Activated CD8-positive, alpha-beta T cell treated with anti-CD3 and anti-CD28 coated beads, Interleukin-2, amount 10 ng/mL, durations not matched to agents 7 days and 5 days (primary cell): ENCODE measurements at places on chromosomes 11 and 22.
A peak's percentile ranks its signal among the peaks of the same experiment; 100 is the strongest.

DNA sequence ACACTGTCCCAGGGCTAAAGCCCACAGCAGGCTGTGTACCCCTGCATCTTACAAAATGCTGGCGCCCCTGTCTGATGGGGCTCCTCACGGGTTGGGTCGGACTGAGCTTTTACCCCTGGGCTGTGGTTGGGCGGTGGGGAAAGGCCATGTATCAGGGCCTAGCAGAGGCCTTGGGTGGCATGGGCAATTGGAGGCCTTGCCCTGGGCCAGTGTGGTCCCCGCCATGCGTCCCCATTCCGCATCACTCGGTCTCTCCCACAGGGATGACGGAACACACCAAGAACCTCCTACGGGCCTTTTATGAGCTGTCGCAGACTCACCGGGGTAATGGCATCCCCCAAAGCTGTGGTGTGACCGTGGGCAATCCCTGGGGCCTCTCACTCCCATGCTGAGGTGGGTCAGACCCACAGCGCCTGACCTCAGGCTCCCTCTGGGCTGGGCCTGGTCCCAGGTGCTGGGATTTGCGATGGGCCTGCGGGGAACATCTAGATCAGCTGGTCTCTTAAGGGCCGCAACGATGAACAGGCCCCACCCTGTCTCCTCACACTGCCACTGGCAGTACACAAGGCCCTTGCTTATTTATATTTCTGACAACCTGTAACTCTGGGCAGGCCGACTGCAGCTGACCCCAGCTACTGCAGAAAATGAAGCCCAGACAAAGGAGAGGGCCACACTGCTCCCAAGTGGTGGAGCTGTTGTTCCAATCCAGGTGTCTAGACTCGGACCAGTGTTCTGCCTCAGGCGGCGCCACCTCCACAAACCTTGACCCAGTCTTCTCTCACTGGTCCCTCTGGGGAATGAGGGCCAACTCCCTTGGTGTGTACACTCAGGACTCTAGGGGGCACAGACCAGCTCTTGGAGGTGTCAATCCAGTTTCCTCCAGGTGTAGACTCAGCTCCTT, 12.3 kb downstream of the SLC16A8 start:
- no peak overlapping the region for H3K4me3 ChIP-seq
- no peaks in the 10 kb centered on the region for H3K4me1 ChIP-seq
- peaks cover 2% of the 10 kb centered on the region for H3K36me3 ChIP-seq
- DNase-seq = no peak

- H3K4me3 ChIP-seq = no peak overlapping the region
- H3K36me3 ChIP-seq = peaks cover 46% of the 10 kb centered on the region
- peak overlapping the region; percentile 70 for H3K27ac ChIP-seq
- H3K27me3 ChIP-seq = no peaks in the 10 kb centered on the region
- DNase-seq = no peak
- peaks cover 9% of the 10 kb centered on the region for H3K4me1 ChIP-seq
These were observed 39.7 kb downstream of the ACAT1 start for GRCh38 chr11:108160970-108161566.

DNA sequence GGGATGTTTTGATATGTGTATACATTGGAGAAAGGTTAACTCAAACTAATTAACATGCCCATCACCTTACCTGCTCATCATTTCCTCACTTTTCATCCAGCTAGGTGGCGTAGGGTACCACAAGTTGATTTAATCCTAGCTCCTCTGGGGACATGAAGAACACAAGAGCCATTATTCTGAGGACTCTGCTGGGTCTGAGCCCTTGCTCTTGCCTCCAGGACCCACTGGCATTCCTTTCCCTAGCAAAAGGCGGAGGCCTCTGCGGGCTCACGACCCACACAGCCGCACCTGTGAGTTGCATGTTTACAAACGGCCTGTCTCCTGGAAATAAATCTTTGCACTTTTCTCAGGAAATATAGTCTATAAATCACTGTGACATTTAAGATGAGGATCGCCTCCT, 871.9 kb downstream of the TBC1D22A start:
- no peak for DNase-seq
- no peak overlapping the region for H3K27ac ChIP-seq
- no peaks in the 10 kb centered on the region for H3K36me3 ChIP-seq
- H3K4me1 ChIP-seq = no peaks in the 10 kb centered on the region

DNA sequence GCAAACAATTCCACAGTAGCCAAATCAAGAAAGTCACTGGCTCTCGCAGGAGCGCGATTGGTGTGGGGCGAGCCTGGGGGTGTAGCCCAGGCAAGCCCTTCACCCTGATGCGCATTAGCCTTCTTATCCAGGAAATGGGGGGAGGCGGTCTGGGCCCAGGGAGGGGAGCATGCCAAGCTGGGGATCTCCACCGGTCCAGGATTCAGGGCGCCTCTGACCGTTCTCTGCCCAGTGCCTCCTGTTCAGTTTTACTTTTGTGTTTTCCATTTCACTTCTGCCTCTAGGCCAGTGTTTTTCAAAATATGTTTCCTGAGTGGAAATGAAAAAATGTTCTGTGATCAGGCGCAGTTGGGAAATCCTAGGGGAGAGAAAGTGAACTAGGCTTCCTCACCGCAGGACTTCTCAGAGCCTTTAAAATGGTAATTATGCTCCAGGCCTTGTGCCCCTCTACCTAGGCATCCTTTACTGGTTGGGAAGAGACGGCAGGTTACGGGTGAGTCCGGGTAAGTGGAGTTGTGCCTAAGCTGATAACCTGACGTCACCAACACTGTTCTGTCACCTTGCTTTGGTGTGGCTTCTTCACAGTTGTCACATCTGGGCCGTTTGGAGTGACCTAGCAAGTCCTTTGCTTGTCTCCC, 18.4 kb downstream of the LRP5 start:
- peak overlapping the region; percentile 59 for H3K4me3 ChIP-seq
- no peak for DNase-seq
- no peaks in the 10 kb centered on the region for H3K27me3 ChIP-seq
- H3K36me3 ChIP-seq = peaks cover 23% of the 10 kb centered on the region
- peak overlapping the region; percentile 88 for H3K27ac ChIP-seq

GRCh38 chr22:17980638-17981051, 43.7 kb downstream of the MICAL3 start:
- H3K27ac ChIP-seq = peak overlapping the region; percentile 74
- H3K4me1 ChIP-seq = peaks cover 40% of the 10 kb centered on the region
- peak overlapping the region; percentile 70 for H3K4me3 ChIP-seq
- no peaks in the 10 kb centered on the region for H3K27me3 ChIP-seq
- no peaks in the 10 kb centered on the region for H3K36me3 ChIP-seq

GRCh38 chr11:61713906-61714305, 33.7 kb downstream of the DAGLA start:
- no peaks in the 10 kb centered on the region for H3K4me1 ChIP-seq
- no peaks in the 10 kb centered on the region for H3K36me3 ChIP-seq
- no peak for DNase-seq
- H3K27ac ChIP-seq = no peak overlapping the region
- peaks cover 5% of the 10 kb centered on the region for H3K27me3 ChIP-seq

- H3K27ac ChIP-seq = peak overlapping the region; percentile 37
- peaks cover 16% of the 10 kb centered on the region for H3K4me1 ChIP-seq
- H3K27me3 ChIP-seq = peaks cover 13% of the 10 kb centered on the region
- no peak overlapping the region for H3K4me3 ChIP-seq
- no peak for DNase-seq
These were observed 108.4 kb upstream of the ZC3H12C start for GRCh38 chr11:109984634-109985289.

DNA sequence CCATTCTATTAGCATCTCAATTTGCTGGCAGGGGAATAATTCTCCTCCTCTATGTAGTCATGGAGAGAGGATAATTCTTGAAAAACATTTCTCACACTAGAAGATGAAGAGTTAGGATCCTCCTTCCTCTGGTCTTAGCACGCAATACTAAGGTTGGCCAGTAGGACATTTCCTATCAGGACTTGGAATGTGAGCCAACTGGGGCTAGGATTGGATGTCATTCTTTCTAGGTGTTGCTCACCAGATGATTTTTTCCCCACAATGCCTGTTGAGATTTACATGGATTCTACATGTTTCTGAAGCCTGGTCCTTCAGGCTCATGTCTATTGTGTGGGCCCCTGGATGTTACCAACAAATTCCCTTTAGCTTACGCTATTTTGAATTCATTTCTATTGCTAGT, 28.0 kb downstream of the SLN start:
- H3K36me3 ChIP-seq = no peaks in the 10 kb centered on the region
- DNase-seq = no peak
- no peak overlapping the region for H3K27ac ChIP-seq
- no peaks in the 10 kb centered on the region for H3K27me3 ChIP-seq
- no peaks in the 10 kb centered on the region for H3K4me1 ChIP-seq
